ENCODE measurements at places on chromosomes 16 and 17.
A peak's percentile ranks its signal among the peaks of the same experiment; 100 is the strongest.

- peak; percentile 74 for DNase-seq
Measured at GRCh38 chr17:73998653-73999645, 204.5 kb upstream of the RPL38 start.

- DNase-seq = peak; percentile 92
Measured at GRCh38 chr17:16491703-16492612, at the start of gene LRRC75A. LRRC75A (minus strand) TSS chr17:16492193; CDS start chr17:16491990, 203 bp downstream.

GRCh38 chr17:81027038-81027437 lies 7.9 kb upstream of the BAIAP2 start:
- no peak for DNase-seq

DNA sequence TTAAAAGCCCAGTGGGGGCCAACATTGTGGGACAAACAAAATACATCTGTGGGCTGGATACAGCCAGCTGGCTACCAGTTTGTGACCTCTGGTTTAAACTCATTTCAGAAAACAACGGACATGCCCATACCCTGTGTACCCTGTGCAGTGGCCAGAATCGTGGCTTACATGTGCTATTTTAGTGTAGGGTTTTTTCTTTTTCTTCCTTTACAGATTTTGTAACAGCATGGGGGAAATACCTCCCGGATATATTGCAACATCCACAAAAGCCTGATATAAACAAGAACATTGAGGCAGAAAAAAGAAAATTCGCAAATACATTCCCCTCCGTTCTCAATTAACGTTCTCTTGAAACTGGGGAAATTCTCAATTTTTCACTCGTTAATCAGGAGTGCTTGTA lies 7.3 kb downstream of the HS3ST4 start:
- DNase-seq = no peak

DNA sequence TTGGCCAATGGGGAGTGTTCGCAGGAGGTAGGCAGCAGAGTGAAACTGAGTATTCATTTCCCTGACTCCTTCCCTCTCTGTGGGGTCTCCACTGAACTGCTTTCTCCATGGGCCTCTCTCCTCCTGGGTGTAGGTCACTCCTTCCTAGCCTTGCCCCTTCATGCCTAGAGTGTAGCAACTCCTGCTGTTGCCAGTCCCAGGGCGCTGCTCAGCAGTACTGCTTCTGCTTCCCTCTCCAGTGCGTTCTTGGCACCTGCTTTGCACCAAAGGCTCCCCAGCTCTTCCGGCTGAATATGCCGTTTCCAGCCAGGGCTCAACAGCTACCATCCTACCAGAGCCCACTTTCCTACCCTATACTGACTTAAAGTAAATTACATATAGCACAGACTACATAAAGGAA lies 92.2 kb downstream of the MAF start:
- DNase-seq = no peak

DNA sequence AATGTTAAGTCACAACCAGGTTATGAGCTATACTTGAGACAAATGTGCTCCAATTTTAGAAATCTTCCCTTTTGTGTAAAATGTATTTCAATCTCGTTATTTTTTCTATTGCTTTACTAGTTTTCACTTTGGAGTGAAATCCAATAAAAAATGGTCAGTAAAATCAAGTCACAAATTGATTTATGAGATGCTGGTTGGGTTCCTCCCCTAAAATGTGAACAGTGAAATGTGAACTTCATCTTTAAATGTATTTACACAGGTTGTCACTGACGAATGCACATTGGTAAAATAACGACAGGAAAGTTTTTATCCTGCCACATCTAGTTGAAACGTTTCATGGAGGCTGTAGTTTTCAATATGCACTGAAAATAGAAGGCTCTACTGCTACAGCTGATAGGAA lies 55.5 kb downstream of the COX10 start:
- no peak for DNase-seq

DNA sequence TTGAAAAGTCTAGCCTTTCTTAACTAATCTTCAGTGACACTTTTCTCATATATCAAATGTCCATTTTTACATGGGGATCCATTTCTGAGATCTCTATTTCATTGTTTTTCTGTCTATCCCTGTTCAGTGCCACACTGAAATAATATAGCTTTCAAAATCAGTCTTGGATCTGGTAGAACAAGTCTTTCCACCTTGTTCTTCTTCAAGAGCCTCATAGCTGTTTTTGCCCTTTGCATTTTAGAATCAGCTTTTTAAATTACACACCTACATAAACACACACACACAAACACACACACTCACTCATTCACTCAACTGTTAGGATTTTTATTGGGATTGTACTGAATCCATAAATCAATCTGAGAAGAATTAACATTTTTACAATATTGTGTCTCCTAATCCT lies 19.2 kb downstream of the GSDMB start:
- DNase-seq = no peak

DNA sequence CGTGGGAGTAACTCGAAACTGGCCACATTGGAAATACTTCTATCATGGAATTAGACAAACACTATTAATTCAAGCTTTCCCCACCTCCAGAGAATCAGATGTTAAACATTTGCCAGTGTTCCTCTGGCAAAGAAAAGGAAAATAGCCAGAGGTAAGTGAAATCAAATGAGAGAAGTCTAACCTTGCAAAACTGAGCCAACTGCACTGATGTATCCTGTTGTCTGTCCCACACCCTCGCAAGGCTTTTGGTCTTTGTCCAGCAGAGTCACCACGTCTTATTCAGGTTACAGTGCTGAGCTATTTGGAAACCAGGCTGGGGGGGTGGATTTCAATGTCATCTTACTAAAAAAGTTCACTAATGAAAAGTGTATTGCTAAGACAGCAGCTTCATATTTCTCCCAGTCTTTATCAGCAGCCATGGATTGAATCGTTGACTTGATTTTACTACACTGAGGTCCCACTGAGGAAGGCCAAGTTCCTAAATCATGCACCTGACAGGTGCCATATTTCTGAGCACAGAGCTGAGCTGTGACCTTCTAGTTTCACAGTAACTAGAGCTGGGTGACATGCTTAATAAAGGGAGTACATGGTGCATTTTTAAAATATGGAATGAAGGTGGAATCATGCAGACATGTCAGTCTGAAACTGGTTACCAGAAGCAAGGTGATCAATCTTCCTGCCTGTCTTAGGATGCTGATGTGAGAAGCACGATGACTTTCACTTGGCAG lies 85.2 kb upstream of the HSBP1 start:
- DNase-seq = no peak

DNA sequence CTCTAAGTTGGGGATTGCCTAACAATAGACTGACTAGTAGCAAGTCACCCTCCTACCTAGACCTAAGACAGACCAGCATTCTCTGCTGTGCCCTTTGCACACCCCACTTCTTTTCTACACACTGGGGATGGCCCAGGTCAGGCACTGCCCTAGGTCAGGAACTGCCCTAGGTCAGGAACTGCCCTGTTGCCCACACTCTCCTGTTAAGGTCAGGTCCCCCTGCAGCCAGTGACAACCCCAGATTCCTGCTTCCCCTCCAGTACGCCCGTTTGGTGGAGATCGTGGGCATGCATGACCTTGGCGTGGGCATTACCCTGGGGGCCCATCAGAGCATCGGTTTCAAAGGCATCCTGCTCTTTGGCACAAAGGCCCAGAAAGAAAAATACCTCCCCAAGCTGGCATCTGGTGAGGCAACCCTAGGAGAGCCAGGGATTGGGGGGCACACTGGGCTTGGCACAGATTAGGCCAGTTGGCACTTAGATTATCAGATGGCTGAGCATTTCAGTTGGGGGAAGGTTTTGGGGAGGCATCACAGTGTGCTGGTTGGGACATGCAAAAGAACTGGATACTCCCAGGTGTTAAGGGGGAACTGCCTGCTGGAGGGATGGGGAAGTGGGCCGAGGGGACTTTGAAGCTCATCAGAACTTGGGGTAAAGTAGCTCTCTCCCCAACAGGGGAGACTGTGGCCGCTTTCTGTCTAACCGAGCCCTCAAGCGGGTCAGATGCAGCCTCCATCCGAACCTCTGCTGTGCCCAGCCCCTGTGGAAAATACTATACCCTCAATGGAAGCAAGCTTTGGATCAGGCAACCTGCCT lies 1.7 kb downstream of the ACADVL start:
- no peak for DNase-seq

- DNase-seq = no peak
Measured at GRCh38 chr16:28531777-28532744, 6.7 kb downstream of the NUPR1 start.

GRCh38 chr16:22181843-22182242 lies 19.5 kb downstream of the SDR42E2 start:
- DNase-seq = no peak

DNA sequence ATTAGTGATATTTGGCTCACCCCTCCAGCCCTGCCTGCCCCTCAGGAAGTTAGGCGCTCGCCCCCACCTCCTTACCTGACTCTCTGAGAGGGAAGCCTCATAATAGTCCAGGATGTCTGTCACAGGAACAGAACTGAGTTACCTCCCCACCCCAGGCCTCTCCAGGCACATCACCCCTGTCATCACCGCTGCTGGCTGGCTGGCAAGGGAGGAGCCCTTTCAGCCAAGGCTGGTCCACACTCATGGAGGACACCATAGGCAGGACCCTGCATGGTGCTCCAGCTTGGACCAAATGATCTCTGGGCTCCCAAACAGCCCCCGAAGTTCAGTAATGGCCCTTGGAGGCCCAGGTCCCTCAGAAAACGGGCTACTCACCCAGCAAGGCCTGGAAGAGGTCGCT lies 1.5 kb downstream of the DLG4 start:
- DNase-seq = no peak

DNA sequence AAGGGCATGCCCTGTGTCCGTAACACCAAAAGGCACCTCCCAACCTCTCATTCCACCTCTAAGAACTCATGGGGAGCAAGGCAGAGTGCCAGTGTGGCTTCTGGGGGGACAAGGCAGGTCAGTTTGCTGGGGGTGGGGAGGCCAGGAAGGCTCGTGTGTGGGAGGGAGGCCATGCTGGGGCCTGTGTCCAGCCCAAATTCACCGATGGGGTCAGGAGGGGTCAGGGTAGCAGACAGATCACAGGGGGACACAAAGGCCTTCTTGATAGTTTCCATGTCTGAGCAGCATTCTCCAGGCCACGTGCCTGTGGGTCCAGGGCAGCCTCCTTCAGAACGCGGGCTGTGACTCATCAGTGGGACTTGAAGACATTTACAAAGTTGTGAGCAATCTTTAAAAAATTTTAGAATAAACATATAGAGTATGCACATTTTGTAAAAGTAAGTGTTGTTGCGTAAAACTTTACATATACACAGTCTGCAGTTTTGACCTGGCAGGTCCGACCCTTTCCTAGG lies 20.9 kb downstream of the SPACA3 start:
- DNase-seq = no peak

GRCh38 chr16:68973611-68974120 lies 130.3 kb downstream of the TANGO6 start:
- DNase-seq = no peak

- DNase-seq = peak; percentile 56
Measured at GRCh38 chr17:82985973-82986372, 93.4 kb upstream of the METRNL start.

- no peak for DNase-seq
Measured at GRCh38 chr17:78888941-78889518, 14.0 kb downstream of the CEP295NL start.

DNA sequence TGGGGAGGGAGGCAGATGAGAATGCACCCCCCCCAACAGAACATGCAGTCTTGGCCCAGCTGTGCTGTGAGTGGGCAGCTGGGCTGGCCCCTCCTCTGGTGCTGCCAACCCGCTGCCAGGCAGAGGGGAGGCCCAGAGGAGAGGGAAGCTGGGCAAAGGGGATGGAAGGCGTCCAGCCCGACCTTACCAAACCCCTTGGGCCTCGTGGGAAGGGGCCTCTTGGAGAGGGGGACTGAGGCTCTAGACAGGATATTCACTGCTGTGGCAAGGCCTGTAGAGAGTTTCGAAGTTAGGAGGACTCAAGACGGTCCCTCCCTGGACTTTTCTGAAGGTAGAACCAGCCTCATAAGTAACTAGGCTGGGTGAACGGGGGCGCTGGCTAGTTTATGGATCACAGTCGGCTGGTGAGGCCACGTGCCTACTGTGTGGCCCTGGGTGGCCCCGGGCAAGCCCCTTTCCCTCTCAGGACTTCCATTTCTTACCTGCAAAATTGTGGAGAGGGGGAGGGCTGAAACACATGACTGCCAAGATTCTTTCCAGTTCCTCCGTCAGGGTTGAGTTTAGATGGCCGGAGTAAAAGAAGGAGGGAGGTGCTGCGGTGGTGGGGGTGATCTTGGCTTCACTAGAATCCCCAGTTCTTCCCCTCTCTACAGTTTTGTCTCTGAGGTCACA lies 857 bp upstream of the STAT5A start:
- peak; percentile 76 for DNase-seq

GRCh38 chr17:10815319-10815718 lies 11.4 kb upstream of the TMEM238L start:
- DNase-seq = no peak

DNA sequence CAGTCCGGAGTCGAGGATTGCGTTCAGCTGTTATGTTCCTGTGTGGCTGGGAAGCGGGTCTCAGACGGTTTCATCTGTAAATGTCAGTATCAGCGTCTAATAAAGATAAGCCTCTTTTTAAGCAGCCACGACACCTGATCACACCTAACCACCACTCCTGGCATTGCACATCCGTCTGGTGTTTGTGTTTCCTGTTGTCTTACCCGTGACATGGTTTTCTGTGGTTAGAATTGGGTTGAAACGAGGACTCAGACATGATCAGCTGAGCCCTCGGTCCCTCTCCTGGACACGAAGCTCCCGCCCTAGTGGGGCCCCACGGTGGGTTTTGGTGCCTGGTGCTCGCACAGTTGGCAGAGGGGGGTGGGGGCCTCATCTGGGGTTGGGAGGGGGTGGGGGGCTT lies 18.3 kb downstream of the CPNE7 start:
- no peak for DNase-seq

- no peak for DNase-seq
Measured at GRCh38 chr16:74747716-74748615, 26.7 kb downstream of the FA2H start.

DNA sequence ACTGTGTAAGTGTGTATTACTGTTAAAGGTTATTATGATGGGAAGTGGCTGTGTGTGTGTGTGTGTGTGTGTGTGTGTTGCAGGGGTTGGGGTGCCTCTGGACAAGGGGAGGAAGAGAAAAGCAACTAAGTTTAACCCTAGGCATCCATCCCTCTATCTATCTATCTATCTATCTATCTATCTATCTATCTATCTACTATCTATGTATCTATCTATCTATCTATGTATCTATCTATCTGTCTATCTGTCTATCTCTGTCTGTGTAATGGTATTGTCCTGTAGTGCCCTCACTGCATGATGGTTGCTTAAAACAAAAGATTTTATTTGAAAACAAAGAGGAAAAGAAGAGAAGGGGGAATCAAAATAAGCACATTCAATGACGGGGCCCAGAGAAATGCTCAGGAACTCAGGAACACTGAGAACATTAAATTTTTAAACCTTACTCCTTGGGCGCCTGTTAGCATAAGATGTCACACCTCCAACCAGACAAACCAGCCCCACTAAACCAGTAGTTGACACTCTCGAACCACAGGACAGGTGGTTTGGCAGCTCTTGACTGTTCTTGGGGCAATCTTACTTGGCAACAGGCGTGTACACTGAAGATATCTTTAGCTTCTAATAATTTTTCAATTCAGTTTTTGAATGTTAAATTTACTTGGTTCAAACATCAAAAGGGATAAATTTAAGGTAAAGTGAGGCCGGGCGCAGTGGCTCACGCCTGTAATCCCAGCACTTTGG lies 5.1 kb upstream of the RPL26 start:
- no peak for DNase-seq

GRCh38 chr17:70527364-70527888 lies 358.1 kb downstream of the KCNJ2 start:
- DNase-seq = no peak
